ENCODE measurements at places on chromosomes 7 and 10.
A peak's percentile ranks its signal among the peaks of the same experiment; 100 is the strongest.

DNA sequence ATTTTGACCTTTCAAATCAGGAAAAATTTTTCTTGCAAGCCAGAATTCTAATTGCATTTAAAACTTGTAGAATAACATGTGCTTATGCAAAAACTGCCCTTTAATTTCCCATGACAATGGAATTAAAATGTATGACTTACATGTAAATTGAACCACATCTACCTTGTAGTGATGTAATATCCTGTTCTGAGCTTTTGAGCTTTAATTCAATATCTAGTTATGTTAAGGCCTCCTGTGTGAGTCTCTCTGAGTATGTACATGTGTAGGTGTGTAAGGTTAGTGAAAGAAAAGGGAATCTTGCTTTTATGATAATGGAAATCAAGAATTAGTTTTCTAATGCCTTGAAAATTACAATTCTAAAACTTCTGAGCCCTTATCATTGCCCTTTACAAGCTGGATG is 344.8 kb upstream of the AKR1E2 start:
- DNase-seq: no peak

DNA sequence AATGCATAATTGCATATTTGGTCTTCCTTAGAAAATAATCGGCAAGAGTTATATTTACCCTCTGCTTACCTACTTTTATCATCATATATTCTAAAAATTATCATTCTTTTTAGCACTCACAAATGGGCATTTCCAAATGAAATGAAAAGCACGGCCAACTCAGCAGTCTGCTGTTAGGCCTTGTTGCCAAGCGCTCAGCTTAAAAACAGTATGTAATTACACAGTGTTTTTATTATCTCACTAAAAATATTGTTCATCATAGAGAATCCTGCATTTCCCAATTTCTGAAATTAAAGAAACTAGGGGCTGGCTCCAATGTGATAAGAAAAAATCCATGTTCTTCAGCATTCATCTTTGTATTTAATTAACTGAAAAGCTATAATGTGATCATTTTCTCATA is 391.7 kb upstream of the ADARB2 start:
- DNase-seq: no peak

GRCh38 chr10:86711513-86712316 is 43.4 kb downstream of the LDB3 start:
- DNase-seq: peak; percentile 36

- no peak for DNase-seq
These were observed 22.1 kb upstream of the ENO4 start for GRCh38 chr10:116827214-116827671.

DNA sequence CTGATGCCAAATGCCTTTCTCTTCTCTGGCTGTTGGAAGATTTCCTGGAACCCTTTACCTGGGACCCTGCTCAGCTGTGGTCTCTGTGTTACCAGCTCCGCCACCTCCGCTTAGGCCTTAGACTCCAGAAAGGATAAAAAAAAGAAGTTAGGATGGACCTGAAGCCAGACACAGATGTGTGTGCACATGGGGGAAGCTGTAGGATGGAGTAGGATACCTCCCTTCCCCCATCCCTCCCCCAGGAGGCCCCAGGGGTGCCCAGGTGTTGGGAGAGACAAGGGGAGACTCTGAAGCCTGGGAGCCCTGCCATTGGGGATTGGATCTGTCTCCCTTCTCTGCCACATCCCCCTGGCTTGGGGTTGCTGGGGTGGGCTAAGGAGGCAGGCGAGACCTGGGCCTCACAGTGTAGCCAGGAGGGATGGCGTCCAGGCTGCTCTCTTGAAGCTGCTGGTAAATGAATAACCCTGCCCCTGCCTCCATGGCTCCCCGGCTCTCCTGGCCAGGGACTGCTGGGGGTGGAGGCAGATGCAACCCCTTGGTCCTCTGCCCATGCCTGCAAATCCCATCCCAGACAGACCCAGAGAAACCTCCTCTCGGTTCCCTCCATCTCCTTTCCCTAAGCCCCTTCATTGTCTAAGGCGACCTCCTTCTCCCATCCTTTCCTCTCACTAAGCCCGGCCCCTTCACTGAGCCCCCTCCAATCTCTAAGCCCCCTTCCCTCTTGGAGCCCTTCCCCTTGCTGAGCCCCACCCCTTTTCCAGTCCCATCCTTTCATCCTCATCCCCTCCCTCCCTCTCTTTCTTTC is 8.0 kb downstream of the CLDN3 start:
- no peak for DNase-seq

- no peak for DNase-seq
These were observed 10.9 kb upstream of the INPP5A start for GRCh38 chr10:132526676-132527075.

- no peak for DNase-seq
These were observed 112.1 kb downstream of the FAM53B start for GRCh38 chr10:124632064-124632531.

- DNase-seq: no peak
These were observed 137.5 kb upstream of the C1GALT1 start for GRCh38 chr7:7044806-7045205.

- DNase-seq: no peak
These were observed 93.4 kb downstream of the SLC39A12 start for GRCh38 chr10:18044976-18045720.

- peak; percentile 38 for DNase-seq
These were observed 21.0 kb upstream of the GNA12 start for GRCh38 chr7:2864999-2865670.

DNA sequence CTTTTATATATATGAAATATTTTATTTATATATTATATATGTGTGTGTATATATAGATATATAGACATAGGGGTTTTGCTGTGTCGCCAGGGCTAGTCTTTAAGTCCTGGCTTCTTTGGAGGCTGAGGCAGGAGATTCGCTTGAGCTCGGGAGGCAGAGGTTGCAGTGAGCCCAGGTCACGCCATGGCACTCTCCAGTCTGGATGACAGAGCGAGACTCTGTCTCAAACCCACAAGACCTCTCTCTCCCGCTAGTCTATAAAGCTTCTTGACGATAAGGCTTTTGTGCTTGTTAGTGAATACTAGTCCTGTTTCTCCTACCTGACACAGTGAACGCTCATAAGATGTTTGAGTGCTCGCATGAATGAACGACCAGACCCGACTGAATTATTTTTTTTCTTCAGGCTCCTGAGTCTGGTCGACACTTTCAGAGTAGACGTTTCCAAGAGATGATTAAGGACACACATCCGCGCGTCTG is 577 bp upstream of the DDX21 start:
- no peak for DNase-seq

GRCh38 chr7:7414791-7415603 is 120.7 kb downstream of the COL28A1 start:
- no peak for DNase-seq

GRCh38 chr7:84811362-84811761 is 375.5 kb downstream of the SEMA3D start:
- DNase-seq: no peak

DNA sequence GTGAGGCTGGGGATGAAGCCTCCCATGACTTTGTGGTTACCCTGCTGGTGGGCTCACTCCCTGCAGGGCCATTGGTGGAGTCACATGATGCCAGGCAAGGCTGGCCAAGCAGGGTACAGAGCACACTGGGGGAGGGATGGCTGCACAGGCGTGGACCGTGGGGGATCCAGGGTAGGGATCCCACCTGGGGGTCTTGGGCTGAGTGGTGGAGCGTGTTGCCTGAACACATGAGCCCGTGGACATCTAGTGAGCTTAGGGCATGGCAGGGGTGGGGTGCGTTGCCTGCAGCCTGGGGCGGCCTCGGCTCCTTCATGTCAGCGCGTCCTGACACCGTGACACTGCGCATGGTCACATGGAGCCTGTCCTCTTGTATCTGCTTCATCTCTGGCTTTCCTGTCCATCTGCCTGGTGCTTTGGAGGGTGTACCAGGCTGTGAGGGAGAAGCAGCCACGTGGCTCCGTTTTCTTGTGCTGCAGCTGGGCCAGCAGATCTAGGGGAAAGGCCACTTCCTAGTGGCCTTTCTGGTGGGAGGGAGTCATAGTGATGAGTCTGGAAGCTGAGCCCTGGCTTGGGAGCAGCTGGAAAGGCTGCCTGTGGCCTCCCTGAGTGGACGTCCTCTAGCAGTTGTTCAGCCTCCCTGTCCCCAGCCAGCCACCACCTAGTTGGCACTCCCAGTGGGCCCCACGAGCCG is 96.2 kb downstream of the LHPP start:
- no peak for DNase-seq

- no peak for DNase-seq
These were observed 455.0 kb downstream of the GFRA1 start for GRCh38 chr10:115818012-115818411.

DNA sequence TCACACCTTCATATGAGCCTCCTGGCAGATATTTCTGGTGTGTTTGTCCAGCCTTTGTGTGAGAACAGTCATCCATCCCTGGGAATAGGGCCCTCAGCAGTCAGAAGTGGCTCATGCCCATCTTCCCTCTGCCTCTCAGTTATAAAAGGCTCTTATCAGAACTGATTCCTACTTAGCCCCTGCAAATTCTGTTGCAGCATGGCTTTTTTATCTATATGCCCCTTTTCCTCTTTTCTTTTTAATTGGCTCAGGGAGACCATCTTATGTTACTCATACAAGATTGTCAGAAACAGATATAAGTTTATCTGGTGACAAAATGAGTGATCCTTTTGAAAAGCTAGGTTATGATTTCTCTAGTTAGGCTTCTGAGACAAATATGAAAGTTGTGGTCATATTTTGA is 194.1 kb downstream of the CREB5 start:
- no peak for DNase-seq

DNA sequence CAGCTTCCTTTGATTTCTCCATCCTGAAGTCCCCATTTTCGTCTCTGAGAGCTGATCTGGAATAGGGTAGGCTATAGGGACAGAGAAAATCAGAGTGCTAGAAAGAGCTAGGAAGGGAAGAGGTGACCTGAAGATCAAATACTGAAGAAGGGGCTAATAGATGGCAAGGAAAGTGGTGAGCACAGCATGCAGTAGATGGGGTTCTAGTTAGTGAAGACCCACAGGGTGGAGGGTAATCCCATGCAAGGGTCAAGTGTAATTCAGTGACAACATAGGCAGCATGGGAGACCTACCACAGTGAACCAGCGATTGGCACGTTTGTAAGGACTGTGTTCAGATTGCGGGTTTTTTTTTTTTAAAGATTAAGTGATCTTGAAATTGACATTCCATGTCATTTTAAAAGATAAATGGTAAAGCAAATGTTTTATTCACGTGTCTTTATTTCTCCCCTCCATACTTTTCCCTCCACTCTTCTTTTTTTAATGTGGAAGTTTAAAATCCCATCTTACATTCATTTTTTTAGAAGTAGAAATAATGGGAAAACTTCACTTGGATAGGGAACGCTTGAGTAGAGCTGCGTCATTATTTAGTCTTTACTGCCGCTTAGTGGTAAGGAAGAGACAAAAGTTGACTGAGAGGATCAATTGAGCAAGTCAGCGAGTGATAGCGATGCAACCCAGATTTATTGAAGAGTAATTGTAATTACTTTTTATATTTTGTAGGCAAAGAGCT is 21.0 kb upstream of the ABI1 start:
- peak; percentile 29 for DNase-seq

- DNase-seq: no peak
These were observed 65.5 kb downstream of the CACUL1 start for GRCh38 chr10:118689070-118689858.

DNA sequence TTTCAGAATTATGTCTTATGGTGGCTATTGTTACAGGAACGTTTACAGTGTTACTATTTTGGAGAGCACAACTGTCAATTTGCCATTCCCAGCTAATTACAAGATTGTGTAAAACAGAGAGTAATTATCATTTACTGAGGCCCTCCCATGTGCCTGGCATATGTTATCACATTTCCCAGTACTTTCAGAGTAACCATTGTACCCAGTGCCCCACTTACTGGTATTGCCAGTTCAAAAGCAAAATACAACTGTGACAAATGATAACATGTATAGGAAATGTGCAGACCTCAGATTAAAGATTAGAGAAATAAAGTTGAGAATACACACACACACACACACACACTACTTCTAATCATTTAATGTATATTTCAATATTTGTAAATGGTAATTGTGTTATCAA is 572.5 kb downstream of the POM121L12 start:
- DNase-seq: no peak

DNA sequence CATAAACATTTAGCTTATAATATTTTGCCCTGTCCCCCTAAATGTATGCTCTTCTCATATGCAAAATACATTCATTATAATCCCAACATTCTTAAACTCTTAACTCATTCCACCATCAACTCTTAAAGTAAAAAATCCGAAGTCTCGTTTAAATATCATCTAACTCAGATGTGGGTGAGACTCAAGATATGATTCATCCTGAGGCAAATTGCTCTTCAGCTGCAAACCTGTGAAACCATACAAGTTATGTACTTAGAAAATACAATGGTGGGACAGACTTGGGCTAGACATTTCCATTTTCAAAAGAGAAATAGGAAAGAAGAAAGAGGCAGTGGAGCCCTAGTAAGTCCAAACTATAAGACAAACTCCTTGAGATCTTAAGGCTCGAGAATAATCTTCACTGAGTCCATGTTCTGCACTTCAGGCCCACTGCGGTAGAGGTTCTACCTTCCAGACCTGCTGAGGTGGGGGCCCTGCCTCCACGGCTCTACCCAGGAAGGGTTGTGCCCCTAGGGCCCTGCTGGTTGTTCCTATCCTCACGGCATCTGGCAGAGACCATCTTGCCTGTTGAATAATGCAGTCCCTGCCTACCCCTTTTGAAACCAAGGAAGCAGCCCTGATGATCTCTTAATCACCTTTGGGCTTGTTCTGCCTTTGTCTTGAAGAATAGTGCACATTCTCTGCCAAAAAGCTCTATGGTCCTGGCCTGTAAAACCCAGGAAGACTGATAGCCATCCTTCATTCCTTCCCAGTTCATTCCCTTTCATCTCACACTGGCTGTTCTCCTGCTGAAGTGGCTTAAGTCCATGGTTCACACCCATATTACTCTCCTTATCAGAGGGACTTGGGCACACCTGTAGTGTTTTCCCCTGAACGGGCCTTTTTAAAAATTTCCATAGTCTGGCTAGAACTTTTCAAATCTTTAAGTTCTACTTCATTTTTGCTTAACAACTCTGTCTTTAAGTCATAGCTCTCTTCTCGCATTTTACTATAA is 37.3 kb downstream of the INPP5F start:
- DNase-seq: no peak

- DNase-seq: no peak
These were observed 675.3 kb downstream of the INHBA start for GRCh38 chr7:41027428-41028115.

DNA sequence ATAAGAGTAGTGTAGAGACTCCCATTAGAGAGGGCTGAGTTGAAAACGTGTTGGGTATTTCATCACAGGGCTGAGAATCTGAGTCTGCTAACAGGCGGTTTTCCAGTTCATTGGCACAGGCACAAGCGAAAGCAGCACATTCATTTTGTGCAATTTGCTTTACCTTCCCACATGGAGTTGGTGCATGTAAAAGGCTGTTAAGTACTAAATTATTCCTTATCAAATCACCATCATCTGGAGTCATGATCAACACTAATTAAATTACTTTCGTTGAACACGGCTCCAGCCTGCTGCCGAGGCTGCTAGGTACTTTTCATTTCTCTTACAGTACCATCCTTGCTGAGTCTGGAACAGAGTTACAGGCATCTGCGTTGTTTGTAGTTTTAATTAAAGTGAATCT is 43.8 kb downstream of the ETV1 start:
- DNase-seq: peak; percentile 36

GRCh38 chr10:76882796-76883195 is 754.8 kb downstream of the KCNMA1 start:
- DNase-seq: no peak

GRCh38 chr10:86305521-86305920 is 61.1 kb downstream of the GRID1 start:
- DNase-seq: no peak

- DNase-seq: no peak
These were observed 330.1 kb downstream of the EXOC4 start for GRCh38 chr7:133582766-133583523.

- no peak for DNase-seq
These were observed 594 bp downstream of the CNNM1 start for GRCh38 chr10:99329554-99330346.

GRCh38 chr7:134182078-134182477 is 54.9 kb downstream of the LRGUK start:
- DNase-seq: no peak
